Stimulated activated naive CD8-positive, alpha-beta T cell treated with anti-CD3 and anti-CD28 coated beads, Interleukin-15, amount 100 ng/mL, for 72 hours (primary cell): ENCODE measurements at places on chromosomes 3 and 15.

GRCh38 chr3:171311784-171312183 is 148.4 kb downstream of the TNIK start:
- DNase-seq = no peak

- DNase-seq = no peak
Measured at GRCh38 chr15:68704496-68705021, 116.1 kb downstream of the ANP32A start.

GRCh38 chr3:59142556-59142955 is 92.7 kb upstream of the CFAP20DC start:
- no peak for DNase-seq

- no peak for DNase-seq
Measured at GRCh38 chr3:31968369-31968926, 12.6 kb downstream of the OSBPL10 start.

GRCh38 chr3:23283625-23284024 is 80.5 kb downstream of the UBE2E2 start:
- no peak for DNase-seq

DNA sequence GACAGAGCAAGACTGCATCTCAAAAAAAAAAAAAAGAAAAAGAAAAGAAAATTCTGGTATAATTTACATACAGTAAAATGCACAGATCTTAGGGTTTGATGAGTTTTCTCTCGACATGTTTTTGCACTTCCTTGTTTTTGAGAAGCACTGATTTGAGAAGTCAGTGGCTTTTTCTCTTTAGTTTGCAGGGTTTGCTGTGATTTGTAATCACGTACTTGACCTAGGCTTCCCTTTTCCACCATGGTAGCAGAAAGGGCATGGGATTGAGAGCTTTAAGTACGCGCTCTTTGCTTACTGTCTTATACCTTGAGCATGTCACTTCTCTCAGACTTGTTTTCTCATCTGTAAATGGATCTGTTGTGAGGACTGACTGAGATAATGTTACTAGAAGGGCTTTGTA is 4.1 kb downstream of the VHL start:
- DNase-seq = no peak
